ENCODE measurements at places on chromosomes 12 and 14.

DNA sequence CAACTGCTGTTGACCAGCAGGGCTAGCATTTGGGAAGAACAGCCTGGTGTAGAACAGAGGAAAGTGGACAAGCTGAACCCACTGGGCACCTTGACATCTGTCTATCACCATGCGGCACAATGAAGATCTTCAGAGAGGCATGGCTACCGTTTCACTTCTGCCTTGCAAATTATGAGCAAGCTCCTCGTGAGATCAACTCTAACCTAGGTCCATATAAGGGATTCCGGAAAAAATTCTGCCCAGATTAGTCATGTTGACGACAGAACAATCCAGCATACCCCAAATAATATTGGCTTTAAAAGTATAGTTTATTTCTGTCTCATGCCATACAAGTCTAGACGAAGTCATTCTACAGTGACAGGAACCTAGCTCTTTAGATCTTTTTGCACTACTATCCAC, 91.6 kb upstream of the ATF7IP start:
- H3K27ac ChIP-seq, result no peak overlapping the region
- no peaks in the 10 kb centered on the region for H3K27me3 ChIP-seq
- no peak overlapping the region for H3K4me3 ChIP-seq
- no peak for DNase-seq

- peaks cover 3% of the 10 kb centered on the region for H3K4me1 ChIP-seq
- no peak overlapping the region for H3K4me3 ChIP-seq
- DNase-seq, result no peak
- peak overlapping the region; percentile 52 for H3K27ac ChIP-seq
- no peaks in the 10 kb centered on the region for H3K27me3 ChIP-seq
Measured at GRCh38 chr12:108814462-108815211, 42.7 kb downstream of the SSH1 start.

GRCh38 chr12:77878901-77879300, 48.2 kb downstream of the NAV3 start:
- no peaks in the 10 kb centered on the region for H3K4me1 ChIP-seq
- H3K4me3 ChIP-seq, result no peak overlapping the region
- H3K36me3 ChIP-seq, result no peaks in the 10 kb centered on the region
- H3K27me3 ChIP-seq, result no peaks in the 10 kb centered on the region

DNA sequence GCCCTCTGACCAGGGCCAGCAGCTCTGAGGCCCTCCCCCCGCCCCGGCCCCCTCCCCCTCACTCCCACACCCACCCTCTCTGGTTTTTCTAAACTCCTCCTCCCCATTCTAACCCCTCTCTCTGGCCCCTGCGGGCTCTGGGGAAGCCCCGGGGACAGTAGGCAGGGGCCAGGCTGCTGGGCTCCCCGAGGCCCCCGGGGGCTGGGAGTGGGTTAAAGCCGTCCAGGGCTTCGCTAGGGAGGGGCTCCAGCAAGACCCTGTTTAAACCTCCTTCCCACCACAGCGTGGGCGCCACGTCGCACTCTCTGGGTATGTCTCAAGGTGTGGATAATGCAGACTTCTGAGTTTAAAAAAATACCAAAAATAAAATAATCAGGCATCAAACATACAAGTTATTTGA, 51.4 kb downstream of the GALNT9 start:
- no peak overlapping the region for H3K27ac ChIP-seq
- no peak for DNase-seq
- H3K4me1 ChIP-seq, result no peaks in the 10 kb centered on the region

GRCh38 chr12:108495054-108495453, 20.0 kb upstream of the FICD start:
- H3K4me3 ChIP-seq, result no peak overlapping the region
- DNase-seq, result no peak
- H3K36me3 ChIP-seq, result no peaks in the 10 kb centered on the region
- H3K27me3 ChIP-seq, result peaks cover 66% of the 10 kb centered on the region
- H3K4me1 ChIP-seq, result no peaks in the 10 kb centered on the region
- no peak overlapping the region for H3K27ac ChIP-seq

DNA sequence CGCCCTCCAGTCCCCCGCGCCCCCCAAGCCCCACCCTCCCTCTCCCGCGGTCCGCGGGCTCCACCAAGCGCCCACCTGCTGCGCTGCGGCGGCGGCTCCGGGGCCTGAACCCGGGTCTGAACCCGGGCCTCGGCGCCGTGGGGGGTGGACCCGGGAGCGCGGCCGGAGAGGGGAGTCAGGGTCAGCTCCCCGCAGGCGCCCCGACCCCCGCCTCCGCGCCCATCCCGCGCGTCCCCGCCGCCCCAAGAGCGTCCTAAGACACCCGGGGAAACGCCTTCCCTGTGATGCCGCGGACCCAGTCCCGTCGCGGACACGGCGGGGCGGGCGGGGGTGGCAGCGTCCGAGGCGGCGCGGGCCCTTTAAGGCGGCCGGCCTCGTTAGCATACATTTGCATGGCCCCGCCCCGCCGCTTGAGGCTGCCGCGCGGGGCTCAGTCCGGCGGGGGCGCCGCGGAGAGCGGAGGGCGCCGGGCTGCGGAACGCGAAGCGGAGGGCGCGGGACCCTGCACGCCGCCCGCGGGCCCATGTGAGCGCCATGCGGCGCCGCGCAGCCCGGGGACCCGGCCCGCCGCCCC, at the start of gene MMP17:
MMP17 (plus strand) TSS at position 433 of the 574 bp plus-strand sequence; CDS start at position 535, 102 bp downstream.
- peaks cover 42% of the 10 kb centered on the region for H3K27me3 ChIP-seq
- peak; percentile 18 for DNase-seq
- no peaks in the 10 kb centered on the region for H3K36me3 ChIP-seq
- peak within 1 kb of the TSS; percentile 79 for H3K4me3 ChIP-seq
- peaks cover 9% of the 10 kb centered on the region for H3K4me1 ChIP-seq

GRCh38 chr14:91482263-91483013, 27.7 kb downstream of the PPP4R3A start:
- peaks cover 97% of the 10 kb centered on the region for H3K36me3 ChIP-seq
- H3K27ac ChIP-seq, result peak overlapping the region; percentile 8
- no peaks in the 10 kb centered on the region for H3K27me3 ChIP-seq

DNA sequence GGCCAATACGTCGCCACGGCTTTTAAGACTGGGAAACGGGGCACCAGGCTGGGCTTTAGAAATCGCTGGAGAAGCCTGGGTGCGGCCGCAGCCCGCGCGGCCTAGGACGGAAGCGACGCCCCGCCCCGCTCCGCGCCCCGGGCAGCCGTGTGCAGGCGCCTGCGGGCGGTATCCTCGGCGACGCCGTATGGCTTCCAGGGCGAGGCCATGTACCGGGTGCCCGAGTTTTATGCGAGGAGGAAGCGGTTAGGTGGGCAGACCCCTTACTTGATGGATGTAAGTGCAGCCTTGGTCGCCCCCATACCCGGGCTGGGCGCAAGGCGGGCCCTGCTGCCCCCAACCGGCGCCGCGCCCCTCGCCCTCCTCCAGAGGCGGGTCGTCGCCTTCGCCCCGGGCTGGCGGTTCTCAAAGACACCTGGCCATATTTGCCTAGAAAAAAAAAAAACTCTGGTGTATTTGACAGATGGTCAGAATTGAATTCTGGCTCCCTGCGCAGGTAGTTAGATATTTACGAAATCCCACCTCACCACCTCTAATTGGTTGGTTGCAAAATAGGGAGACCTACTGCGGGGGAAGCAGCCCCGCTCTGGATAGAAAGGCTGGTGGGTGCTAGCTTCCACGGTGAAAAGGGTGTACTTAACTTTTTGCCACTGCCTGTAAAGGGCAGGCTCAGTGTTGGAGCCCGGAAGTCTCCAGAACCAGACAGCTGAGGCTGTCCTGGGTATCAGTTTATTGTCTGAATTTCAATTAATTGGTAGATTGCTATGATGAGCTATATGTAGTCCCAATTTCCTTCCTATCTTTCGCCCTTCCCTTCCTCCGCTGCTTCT, at the start of gene PPP1R36:
PPP1R36 (plus strand) TSS at position 171 of the 830 bp plus-strand sequence; CDS start at position 208, 37 bp downstream.
- peak within 1 kb of the TSS; percentile 70 for H3K4me3 ChIP-seq
- H3K27ac ChIP-seq, result no peak within 1 kb of the TSS
- H3K4me1 ChIP-seq, result peaks cover 14% of the 10 kb centered on the region
- no peaks in the 10 kb centered on the region for H3K27me3 ChIP-seq

GRCh38 chr12:12926571-12927071, 25.3 kb downstream of the GPRC5D start:
- H3K4me1 ChIP-seq, result peaks cover 2% of the 10 kb centered on the region
- no peak for DNase-seq
- peaks cover 28% of the 10 kb centered on the region for H3K27me3 ChIP-seq
- H3K27ac ChIP-seq, result no peak overlapping the region

DNA sequence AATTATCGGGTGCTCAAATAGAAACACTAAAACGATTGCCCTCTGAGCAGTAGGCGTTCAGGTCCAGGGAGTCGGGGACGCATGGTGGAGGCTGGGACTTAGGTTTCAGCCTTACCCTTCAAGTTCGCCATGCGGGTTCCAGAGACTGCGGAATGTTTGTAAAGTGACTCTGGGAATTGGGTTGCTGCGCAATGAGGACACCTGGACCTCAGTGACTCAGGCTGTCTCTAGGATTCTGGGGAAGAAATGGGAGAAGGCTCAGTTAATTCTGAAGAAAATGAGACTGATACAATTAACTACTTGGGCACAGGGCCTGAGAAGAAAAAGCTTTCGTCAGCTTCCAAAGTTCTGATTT, 1.1 kb downstream of the LGALS3 start:
- no peaks in the 10 kb centered on the region for H3K36me3 ChIP-seq
- no peak overlapping the region for H3K27ac ChIP-seq
- H3K4me1 ChIP-seq, result peaks cover 24% of the 10 kb centered on the region
- H3K4me3 ChIP-seq, result peak overlapping the region; percentile 87

GRCh38 chr12:72209086-72209485, 63.1 kb upstream of the TRHDE start:
- DNase-seq, result no peak
- H3K27me3 ChIP-seq, result no peaks in the 10 kb centered on the region
- no peak overlapping the region for H3K4me3 ChIP-seq
- no peak overlapping the region for H3K27ac ChIP-seq
- no peaks in the 10 kb centered on the region for H3K4me1 ChIP-seq
- no peaks in the 10 kb centered on the region for H3K36me3 ChIP-seq

GRCh38 chr14:32012571-32012970, 64.5 kb upstream of the ARHGAP5 start:
- peaks cover 41% of the 10 kb centered on the region for H3K27me3 ChIP-seq
- H3K36me3 ChIP-seq, result no peaks in the 10 kb centered on the region
- H3K4me3 ChIP-seq, result no peak overlapping the region
- no peak for DNase-seq
- no peak overlapping the region for H3K27ac ChIP-seq

- peaks cover 42% of the 10 kb centered on the region for H3K4me1 ChIP-seq
- H3K36me3 ChIP-seq, result peaks cover 32% of the 10 kb centered on the region
- H3K4me3 ChIP-seq, result peak overlapping the region; percentile 90
- peak overlapping the region; percentile 87 for H3K27ac ChIP-seq
Measured at GRCh38 chr12:120496413-120497340, 764 bp downstream of the DYNLL1 start.

DNA sequence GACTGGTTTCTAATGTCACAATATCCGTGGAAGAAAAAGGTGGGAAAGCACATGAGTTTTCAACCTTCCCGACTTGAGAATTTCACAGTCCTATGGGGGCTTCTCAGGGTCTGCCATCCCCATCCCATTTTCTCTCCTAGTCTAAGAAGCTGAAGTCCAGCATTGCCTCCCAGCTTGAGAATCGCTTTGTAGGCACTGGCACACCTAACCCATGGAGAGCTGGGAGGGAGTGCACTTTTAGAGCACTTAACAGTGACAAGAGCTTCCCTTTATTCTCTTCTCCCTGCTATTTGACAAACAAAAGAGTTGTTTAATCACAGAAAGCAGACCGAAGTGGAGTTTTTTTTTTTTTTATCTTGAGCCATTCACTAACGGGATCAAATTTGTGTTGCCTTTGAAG, 22.8 kb upstream of the SRRM4 start:
- H3K4me1 ChIP-seq, result no peaks in the 10 kb centered on the region
- H3K27me3 ChIP-seq, result no peaks in the 10 kb centered on the region
- no peak overlapping the region for H3K4me3 ChIP-seq
- DNase-seq, result no peak
- H3K36me3 ChIP-seq, result no peaks in the 10 kb centered on the region

DNA sequence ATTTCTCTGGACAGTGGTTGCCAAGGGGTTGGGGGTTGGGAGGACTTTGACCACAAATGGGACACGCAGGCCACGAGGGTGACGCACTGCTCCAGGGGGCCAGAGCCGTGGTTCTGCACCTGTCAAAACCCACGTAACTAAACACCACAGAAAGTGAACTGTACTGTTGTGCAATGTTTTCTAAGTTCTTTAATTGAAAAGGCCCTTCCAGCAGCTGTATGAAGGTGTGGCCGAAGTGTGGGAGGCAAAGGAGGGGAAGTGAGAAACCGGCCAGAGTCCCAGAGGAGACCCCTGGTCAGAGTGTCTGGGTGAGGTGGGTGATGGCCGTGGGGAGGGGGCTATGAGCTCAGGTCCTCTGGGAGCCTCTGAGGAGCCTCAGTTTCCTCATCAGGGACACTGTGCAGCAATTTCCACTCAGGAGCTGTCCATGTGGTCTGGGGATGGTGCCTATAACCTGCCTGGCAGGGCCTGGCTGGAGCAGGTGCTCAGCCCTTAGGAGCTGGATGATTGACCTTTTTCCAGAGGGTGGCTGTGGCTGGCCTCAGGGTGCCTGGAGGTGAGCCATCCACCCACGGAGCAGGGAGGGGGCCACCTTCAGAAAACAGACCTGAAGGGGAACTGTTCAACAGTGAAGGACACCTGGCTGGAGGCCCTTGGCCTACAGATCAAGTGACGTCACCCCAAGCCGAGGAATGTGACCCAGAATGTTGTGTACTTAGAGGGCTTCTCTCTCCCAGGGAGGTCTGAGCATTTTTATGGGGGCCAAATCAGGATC, 9.8 kb upstream of the BDKRB2 start:
- no peaks in the 10 kb centered on the region for H3K36me3 ChIP-seq
- H3K27ac ChIP-seq, result no peak overlapping the region
- no peak overlapping the region for H3K4me3 ChIP-seq

- no peak for DNase-seq
- H3K4me3 ChIP-seq, result no peak overlapping the region
- H3K36me3 ChIP-seq, result no peaks in the 10 kb centered on the region
- no peaks in the 10 kb centered on the region for H3K27me3 ChIP-seq
Measured at GRCh38 chr14:80636071-80636470, 305.5 kb downstream of the CEP128 start.

GRCh38 chr14:79028281-79028680, 858.1 kb downstream of the NRXN3 start:
- H3K4me3 ChIP-seq, result no peak overlapping the region
- no peak overlapping the region for H3K27ac ChIP-seq
- H3K36me3 ChIP-seq, result no peaks in the 10 kb centered on the region
- no peak for DNase-seq
- H3K27me3 ChIP-seq, result no peaks in the 10 kb centered on the region

DNA sequence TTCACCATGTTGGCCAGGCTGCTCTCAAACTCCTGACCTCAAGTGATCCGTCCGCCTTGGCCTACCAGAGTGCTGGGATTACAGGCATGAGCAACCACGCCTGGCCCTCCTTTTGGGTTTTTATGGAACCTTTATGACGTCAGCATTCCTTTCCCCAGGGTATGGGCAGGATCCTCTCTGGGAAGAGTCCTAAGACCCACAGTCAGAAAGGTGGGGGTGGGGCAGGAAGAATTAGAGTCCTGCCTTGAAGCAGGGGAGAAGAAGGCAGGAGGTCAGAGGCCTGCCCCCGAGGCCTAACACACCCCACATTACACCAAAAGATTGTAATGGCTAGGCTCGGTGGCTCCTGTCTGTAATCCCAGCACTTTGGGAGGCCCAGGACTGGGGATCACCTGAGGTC, 30.8 kb upstream of the CDK17 start:
- no peaks in the 10 kb centered on the region for H3K27me3 ChIP-seq
- H3K4me3 ChIP-seq, result no peak overlapping the region
- no peak overlapping the region for H3K27ac ChIP-seq
- H3K36me3 ChIP-seq, result peaks cover 4% of the 10 kb centered on the region
- no peak for DNase-seq

- peaks cover 4% of the 10 kb centered on the region for H3K4me1 ChIP-seq
- DNase-seq, result no peak
- no peaks in the 10 kb centered on the region for H3K27me3 ChIP-seq
- no peak overlapping the region for H3K4me3 ChIP-seq
- H3K27ac ChIP-seq, result no peak overlapping the region
Measured at GRCh38 chr12:39722504-39722903, 102.9 kb upstream of the ABCD2 start.

- peaks cover 42% of the 10 kb centered on the region for H3K4me1 ChIP-seq
- peaks cover 3% of the 10 kb centered on the region for H3K36me3 ChIP-seq
- H3K27ac ChIP-seq, result peak overlapping the region; percentile 6
Measured at GRCh38 chr12:11676052-11676451, 26.6 kb downstream of the ETV6 start.

Data from effector memory CD8-positive, alpha-beta T cell (primary cell).